ENCODE measurements at places on chromosomes 7 and 10.

DNA sequence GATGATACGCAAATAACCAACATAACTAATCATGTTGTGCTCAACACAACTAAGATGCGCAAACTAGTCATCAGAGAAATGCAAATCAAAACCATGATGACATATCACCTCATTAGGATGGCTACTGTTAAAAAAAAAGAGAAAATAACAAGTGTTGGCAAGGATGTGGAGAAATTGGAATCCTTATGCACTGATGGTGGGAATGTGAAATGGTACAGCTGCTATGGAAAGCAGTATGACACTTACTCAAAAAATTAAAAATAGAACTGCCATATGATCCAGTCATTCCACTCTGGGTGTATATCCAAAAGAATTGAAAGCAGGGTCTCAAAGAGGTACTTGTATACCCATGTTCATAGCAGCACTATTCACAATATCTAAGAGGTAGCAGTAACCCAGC, 42.9 kb downstream of the SLIT1 start:
- no peak for DNase-seq

- DNase-seq = no peak
Measured at GRCh38 chr7:73350306-73351068, 22.5 kb downstream of the FKBP6 start.

GRCh38 chr10:64546073-64546472, 1024.9 kb downstream of the REEP3 start:
- DNase-seq = no peak

GRCh38 chr7:123958186-123958703, 33.2 kb downstream of the SPAM1 start:
- no peak for DNase-seq

DNA sequence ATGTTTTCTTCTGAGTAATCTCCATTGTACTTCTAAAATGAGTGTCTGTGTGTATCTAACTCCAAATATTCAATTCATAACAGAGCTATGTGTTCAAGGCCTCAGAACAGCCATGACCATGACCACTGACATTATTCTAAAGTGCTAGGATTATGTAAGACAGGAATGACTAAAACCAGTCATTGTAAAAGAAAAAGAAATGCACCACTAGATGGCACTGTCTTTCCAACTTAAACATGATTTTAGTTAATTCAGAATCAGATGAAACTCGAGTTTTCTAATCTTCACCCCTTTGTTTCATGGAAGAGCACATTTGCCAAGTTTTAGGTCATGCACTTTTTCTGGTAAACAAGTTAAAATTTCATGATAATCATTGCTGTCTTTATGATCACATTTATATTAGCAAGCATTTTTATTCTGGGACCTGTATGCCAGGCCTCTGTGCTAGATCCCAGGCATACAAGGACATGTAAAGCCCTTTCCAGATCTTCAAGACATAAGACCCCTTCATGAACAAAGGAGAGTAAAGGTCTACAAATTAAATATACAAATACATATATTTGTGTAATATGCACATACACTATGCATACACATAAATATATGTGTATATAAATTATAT, 26.1 kb upstream of the RSU1 start:
- no peak for DNase-seq

DNA sequence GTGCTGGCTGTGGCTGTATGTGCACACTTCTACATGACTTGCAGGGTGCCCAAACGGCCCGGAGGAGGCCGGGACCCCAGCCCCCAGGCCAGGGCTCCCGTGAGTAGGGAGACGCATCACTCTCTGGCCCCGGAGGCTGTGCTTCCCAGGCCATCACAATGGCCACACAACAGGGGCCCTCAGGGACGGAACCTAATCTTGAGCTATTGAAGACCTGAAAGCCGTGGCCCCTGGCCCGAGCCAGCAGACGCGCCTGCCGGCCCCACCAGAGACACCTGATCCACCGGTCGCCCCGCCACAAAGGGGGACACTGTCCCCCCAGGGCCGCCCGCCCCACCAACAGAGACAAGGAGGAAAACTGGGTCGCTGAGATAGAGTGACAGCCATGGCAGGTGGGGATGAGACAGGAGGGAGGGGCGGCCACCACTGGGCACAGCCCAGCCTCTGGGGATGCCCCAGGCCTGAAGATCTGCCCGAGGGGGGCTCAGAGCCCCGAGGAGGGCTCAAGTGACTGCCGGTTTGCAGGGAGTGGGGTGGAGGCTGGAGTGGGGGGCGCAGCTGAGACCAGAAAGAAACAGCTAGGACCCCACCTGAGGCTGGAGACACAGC, 10.2 kb upstream of the LFNG start:
- DNase-seq = no peak

GRCh38 chr7:64515330-64515729, 47.5 kb downstream of the ZNF680 start:
- no peak for DNase-seq

- no peak for DNase-seq
Measured at GRCh38 chr10:102752934-102753664, 9.4 kb downstream of the WBP1L start.

DNA sequence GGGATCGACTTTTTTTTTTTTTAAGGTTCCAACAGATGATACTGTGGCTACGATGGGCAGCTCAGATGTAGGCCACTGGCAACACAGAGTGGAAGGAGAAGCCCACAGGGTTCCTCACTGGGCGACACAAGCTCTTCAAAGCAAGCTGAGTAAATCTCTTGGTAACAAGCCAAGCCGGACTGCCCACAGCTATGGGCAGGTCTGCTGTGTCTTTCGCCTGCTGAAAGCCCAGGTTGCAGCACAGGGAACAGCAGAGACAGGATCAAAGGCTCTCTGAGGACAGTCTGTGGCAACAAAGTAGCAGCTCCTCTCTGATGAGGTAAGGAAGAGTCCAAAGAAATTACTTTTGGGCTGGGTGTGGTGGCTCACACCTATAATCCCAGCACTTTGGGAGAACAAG, 83.6 kb downstream of the KCNMA1 start:
- DNase-seq = no peak

- no peak for DNase-seq
Measured at GRCh38 chr7:86951895-86952294, 107.6 kb downstream of the ELAPOR2 start.

- DNase-seq = no peak
Measured at GRCh38 chr10:52477305-52477704, 163.2 kb downstream of the DKK1 start.

GRCh38 chr10:131580076-131580652, 268.6 kb upstream of the TCERG1L start:
- DNase-seq = no peak

DNA sequence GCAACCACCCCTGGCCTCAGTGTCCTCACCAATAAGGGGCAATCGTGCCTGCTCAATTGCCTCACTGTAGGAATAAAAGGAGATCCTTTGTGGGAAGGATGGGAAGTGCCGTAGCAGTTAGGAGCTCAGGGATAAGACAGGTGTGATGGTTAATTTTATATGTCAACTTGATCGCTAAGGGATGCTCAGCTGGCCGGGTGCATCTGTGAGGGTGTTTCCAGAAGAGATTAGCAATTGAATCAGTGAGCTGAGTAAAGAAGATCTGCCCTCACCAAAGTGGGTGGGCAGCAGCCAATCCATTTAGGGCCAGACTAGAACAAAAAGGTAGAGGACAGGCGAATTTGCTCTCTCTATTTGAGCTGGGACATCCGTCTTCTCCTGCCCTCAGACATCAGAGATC, 46.3 kb downstream of the BUB3 start:
- no peak for DNase-seq

DNA sequence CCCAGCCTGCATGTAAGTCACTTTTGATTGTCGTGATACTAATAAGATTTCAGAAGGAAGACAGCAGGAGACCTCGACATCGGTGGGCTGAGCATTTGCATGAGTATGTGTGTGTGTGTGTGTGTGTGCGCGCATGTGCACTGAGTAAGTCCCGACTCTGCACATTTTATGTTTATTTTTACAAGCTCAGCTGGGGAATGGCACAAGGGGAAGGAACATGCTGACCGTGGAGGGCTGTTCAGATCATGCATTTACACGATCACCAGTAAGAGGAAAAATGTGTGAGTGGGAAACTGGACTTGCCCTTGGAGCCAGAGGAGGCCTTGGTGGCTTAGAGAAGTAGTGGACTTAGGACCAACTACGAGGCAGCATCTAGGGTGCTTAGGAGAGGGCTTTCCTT, 41.3 kb downstream of the IL2RA start:
- no peak for DNase-seq

DNA sequence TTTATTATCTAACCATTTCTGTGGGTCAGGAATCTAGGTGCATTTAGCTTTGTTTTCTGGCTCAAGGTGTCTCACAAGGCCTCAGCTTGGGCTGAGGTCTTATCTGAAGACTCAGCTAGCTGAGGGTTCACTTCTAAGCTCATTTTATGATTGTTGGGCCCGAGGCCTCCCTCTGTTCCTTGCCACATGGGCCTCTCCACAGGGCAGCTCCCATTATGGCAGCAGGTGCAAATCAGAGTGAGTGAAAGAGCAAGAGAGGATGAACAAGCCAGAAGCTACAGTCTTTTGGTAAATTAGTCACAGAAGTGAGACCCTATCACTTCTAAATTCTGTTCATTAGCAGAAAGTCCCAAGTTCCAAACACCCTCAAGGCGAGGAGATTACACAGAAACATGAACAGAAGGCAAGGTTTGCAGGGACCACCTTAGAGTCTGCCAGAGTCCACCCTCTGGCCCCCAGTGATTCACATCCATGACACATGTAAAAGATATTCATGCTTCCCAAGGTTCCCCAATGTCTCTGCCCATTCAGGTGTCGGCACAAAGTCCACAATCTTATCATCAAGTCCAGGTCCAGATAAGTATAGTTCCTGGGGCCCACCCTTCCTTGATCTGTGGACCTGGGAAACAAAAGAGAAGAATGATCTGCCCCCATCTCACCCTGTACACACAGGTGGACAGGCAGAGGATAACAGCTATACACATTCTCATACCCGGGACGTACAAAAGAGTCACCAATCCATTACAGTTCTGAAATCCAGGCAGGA, 23.7 kb downstream of the FIGNL1 start:
- no peak for DNase-seq

GRCh38 chr10:109696462-109696861, 226.8 kb downstream of the XPNPEP1 start:
- no peak for DNase-seq

GRCh38 chr10:123804716-123805115, 86.9 kb downstream of the CPXM2 start:
- no peak for DNase-seq

- DNase-seq = no peak
Measured at GRCh38 chr10:131959841-131960240, 21.9 kb downstream of the BNIP3 start.

GRCh38 chr10:125843603-125844329, 20.4 kb downstream of the BCCIP start:
- no peak for DNase-seq

DNA sequence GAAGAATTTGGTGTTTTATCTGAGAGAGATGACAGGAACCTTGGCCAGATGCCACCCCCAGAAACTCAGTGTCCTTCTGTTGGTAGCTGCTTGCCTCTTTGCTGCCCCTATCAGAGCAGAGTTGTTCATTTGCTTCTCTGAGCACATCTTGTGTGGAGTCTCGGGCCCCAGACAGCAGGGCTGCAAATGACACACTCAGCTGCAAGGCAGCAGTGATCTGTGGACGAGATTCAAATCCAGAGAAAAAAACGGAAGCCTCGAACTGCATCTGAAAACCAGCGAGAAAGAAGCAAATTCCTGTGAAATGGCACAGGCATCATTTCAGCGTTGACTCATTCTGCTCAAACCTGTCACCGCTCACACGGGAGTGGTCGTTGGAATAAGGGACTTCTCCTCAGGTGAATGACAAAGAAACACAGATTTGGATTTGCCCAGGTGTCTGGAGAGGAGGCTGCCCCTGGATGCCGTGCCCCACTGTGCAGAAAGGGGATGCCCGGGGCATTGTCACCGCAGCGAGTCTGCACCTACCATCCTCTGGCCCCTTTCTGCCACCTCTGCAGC, 144.7 kb downstream of the PFKFB3 start:
- peak; percentile 32 for DNase-seq

GRCh38 chr7:85074-85882, 107.1 kb upstream of the FAM20C start:
- DNase-seq = no peak

DNA sequence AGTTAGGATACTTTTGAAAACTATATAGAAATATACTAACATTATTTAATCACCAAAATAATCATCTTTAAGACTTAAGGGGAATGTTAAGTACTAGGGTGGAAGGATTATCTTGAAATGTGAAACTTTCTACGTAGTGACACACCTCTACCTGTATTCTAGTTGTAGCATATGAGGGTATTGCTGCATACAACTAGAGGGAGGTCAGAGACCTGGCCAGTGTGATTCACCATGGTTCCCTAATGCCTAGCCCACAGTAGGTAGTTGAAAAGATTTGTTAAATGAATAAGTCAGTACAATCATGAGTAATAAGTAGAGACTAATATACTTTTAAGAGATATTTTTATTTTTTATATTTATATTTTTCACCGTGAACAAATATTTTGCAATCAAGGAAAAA, 84.1 kb upstream of the RPA3 start:
- DNase-seq = no peak

GRCh38 chr10:28311104-28311503, 8.2 kb upstream of the MPP7 start:
- DNase-seq = no peak

DNA sequence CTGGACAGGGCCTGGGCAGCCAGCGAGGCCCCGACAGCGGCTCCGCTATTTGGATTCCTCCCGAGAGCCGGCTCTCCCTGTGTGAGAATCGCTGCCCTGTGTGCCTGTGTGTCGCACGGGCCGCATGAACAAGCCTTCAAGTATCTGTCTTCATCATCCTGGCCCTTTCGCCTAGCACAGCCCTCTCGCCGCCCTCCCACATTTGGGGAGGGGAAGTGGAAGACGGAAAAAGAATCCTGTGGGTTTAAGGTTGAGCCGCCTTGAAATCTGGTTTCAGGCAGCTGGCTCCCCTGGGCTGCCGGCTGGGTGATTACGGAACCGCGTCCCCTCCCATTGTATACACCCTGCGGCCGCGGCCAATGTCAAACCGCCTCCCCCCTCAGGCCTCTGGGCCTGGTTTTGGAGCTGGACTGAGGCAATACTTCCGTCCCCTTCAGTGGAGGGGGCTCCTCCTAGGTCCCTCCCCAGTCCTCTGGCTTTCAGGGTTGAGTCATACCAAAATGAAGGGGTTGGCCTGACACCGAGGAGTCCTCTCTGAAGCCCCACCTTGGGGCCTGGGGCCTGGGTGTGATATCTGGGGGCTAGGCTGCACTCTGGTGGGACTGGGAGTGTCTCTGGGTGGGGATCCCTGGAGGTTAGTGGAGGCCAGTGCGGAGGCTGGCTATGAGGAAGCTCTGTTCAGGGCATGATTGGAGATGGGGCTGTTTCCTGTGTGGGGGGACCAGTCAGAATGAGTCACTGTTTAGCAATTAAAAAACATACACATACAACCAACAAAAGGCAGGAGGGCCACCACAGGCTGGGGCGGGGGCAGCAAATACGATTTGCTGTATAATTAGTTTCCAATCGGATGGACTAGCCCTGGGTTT, 1.7 kb downstream of the TRIM8 start:
- DNase-seq = peak; percentile 43

DNA sequence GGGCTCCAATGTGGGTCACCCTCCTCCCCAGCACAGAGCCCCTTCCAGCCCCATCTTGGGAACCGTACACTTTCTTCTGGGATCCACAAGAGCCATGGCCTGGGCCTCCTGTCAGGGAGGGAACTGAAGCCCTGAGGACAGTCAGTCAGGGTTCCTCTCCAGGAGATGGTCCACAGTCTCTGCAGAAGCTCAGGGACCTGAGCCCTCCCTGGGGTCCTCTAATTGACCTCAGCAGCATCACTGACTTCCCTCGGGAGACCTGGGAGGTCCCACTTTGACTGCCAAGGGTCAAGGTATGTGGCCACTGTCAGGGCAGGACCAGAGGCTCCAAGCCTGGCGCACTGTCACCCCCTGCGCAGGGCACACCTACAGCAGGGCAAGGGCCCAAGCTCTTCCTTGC, 32.3 kb downstream of the NOD1 start:
- DNase-seq = no peak

- no peak for DNase-seq
Measured at GRCh38 chr10:11553773-11554381, 57.6 kb downstream of the USP6NL start.
